HFFc6 (cell line): ENCODE measurements at places on chromosomes 4 and X. TPM values are rescaled to one million over a fixed set of nuclear protein-coding genes. Genes with fewer than 3 reads are reported as not detected.

Gene PRDM8
- total RNA-seq: 20.7 and 23.8 TPM in 2 replicates

Gene NPY1R
- total RNA-seq: not detected in 3 replicates

Gene OPN1MW3
- total RNA-seq: not detected in 3 replicates

Gene OPRPN
- total RNA-seq: not detected in 3 replicates

Gene GDPD2
- not detected in 3 replicates for total RNA-seq

Gene BEX2
- not detected in 3 replicates for total RNA-seq

Gene CLDN34
- total RNA-seq: not detected in 3 replicates

Gene MRFAP1L1
- total RNA-seq: 36.8 to 40.8 TPM (median 40.4 TPM) in 3 replicates

Gene NEXMIF
- not detected in 3 replicates for total RNA-seq

GRCh38 chr4:87230806-87231205, 10.4 kb upstream of the KLHL8 start:
- DNase-seq: no peak

DNA sequence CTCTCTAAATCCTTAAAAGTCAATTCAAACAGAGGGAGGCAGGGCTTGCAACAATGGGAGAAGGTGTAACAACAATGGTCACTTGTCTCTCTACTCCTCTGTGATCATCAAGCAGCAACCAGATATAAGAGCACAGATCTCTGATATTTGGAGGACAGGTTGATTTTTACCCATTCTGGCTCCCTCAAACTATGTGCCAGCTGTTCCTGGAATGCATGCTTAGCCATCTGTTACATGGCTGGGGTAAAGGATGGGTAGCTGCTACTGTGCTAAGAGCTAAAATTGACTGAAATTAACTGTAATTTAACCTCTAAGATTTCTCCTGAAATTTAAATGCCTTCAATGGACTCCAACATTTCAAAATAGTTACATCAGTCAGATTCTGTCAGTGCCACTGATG, 1459.9 kb downstream of the PCDH7 start:
- DNase-seq: no peak

DNA sequence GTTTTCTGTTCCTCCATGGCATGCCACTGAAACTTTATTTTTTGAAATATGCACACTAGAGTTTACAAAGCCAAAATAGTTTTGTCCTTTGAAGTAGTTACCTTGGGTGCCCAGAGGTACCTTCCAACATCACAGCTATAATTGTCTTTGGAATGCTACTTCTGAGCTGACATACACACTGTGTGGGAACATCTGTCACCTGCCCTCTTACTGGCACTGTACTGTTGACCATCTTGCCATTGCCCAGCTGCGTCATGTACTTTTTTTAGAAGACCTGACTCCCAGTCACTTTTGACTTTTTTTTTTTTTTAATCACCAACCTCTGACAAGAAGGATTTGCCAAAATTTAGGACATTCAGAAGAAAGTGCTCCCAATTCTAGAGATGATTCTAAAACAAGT, 200.5 kb upstream of the CXorf66 start:
- DNase-seq: no peak

- DNase-seq: peak; percentile 17
These were observed 345.3 kb upstream of the LCORL start for GRCh38 chr4:18366892-18367291.

DNA sequence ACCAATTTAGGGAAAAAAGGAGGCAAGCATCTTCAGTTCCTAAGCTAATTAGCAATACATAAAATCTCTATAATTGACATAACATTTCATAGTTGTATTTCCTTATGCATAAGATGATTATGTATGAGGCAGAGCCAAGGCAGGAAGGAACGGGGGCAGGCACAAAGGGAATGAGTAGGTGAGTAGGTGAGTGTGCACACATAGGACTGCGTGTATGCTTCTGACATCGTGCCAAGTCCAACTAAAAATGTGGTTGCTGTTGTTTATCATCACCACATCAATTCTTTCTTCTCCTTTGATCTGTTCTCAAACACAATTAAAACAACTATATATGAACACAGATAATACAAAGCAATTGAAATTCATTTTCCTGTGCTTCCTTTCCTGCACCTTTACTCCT, 131.2 kb downstream of the UNC5C start:
- no peak for DNase-seq

- DNase-seq: no peak
These were observed 1.6 kb upstream of the CLCN4 start for GRCh38 chrX:10155137-10155536.

- no peak for DNase-seq
These were observed 439.5 kb downstream of the NAF1 start for GRCh38 chr4:162727232-162727631.

GRCh38 chr4:158814636-158815330, 46.0 kb downstream of the FNIP2 start:
- peak; percentile 60 for DNase-seq

DNA sequence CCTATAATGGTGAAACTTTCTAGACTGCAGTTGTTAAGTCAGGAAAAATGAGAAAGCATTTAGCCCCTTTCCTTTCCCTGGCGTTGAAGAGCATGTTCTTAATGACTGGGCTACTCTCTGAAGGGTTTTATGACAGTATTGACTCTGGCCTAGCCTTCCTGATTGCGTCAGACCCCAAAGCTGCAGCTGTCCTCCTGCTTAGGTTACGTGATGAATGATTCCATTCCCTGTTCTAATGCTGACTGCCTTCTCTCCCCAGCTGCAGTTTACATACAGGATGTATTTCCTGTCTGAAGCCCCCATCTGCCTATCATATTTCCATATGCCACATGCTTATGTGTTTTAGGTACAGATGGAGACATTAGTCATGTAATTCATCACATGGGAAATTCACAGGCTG, 105.8 kb upstream of the EGFL6 start:
- peak; percentile 48 for DNase-seq

GRCh38 chr4:67883458-67883857, 344 bp downstream of the TMPRSS11D start:
- no peak for DNase-seq
